ENCODE measurements at places on chromosomes 3 and 15. TPM values are rescaled to one million over a fixed set of nuclear protein-coding genes. Genes with fewer than 3 reads are reported as not detected.
A peak's percentile ranks its signal among the peaks of the same experiment; 100 is the strongest.

DNA sequence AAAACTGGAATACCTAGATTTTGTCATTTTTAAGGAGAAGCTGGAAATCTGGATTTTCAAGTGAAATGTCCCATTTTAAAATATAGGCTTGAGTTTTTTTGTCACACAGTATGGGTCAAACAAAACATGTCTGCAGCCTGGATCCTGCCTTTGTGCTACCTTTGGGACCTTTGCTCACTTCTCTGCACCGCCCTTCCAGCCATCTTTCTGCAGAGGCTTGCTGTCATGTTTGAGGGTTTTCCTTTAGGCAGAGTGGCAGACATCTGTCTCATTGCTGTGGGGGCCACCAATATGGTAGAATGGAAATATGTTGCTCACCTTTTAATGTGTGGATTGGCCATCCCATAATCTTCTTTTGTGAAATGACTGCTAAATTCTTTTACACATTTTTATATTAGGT, 136.3 kb downstream of the EEFSEC start:
- no peak for DNase-seq

GRCh38 chr3:161043336-161044035, 61.7 kb downstream of the B3GALNT1 start:
- DNase-seq, result no peak

GRCh38 chr15:33047077-33047476, 147.4 kb downstream of the FMN1 start:
- DNase-seq, result no peak

DNA sequence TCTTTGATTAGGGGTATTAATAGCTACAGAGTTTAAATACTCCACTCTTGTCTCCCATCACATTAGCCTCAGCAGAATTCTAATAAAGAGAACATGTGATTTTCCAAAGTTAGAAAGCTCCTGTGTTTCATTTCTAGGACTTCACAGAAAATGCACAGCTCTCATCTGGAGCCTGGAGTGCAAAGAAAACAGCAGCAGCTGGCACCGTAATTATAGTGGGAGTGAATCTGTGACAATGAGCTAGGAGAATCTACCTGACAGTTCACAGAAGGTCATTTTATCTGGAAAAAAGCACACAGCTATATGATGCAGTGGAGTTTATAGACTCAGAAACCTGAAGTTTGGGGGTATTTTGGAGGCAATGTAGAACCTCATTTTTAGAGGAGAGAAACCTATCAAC, 5.4 kb upstream of the TRIM59 start:
- no peak for DNase-seq

GRCh38 chr15:82858932-82859331, 49.5 kb downstream of the WHAMM start:
- no peak for DNase-seq

- DNase-seq, result no peak
These were observed 203.7 kb upstream of the UMPS start for GRCh38 chr3:124526601-124527000.

- DNase-seq, result no peak
These were observed 248.9 kb upstream of the WNT5A start for GRCh38 chr3:55735976-55736375.

GRCh38 chr3:142152384-142152783, 3.0 kb upstream of the TFDP2 start:
- DNase-seq, result no peak

DNA sequence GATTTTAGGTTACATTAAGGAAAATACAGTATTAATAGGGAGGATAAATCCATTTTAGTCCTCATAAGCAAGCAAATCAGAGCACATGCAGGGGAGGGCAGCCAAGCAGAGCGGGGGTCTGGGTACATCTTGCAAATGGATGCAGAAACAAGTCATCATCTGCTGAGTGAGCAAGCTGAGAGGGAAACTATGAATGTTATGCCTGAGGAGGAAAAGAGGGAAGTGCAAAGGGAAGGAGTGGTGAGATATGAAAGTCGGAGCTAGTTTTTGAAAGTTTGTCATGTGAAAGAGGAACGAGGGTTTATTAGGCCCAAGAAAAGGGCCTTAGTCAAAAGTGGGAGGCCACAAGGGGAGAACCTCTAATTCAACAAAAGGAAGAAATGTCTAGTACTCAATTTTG, 15.4 kb downstream of the PTX3 start:
- DNase-seq, result no peak

DNA sequence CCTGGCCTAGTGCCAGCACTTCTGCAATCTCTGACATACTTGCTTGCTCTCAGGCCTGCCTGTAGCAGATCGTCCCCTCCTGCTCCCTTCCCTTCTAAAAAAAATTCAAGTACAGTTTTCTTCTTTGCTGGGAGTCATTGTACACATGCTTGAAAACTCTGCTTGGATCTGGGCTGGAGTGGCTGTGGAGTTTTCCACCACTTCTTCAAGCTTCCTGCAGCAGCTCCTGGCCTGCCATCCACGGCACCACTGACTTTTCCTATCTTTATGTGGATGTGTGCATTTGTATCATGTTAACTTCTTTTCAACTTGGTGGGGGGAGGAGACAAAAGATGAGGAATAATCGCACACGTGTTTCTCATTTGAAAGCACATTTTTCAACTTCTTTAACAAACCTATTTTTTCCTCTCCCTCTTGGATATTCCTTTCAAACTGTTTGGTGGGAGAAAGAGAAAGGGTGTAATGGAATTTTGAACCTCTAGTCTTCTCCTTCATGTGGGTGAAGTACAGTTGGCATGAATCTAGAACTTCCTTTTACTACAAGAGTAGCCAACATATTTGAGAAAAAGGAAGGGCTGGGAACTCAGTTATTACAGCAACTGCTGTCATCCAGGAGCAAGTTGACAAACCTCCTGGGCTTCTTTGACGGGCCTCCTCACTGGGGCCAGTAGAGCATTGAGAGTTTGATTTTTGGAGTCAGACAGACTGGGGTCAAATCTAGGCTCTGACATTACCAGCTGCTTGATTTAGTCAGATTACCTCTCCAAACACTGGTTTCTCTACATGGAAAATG, 61.2 kb upstream of the LRTM1 start:
- peak; percentile 95 for DNase-seq

- no peak for DNase-seq
These were observed 8.2 kb downstream of the SLC6A6 start for GRCh38 chr3:14410503-14411165.

DNA sequence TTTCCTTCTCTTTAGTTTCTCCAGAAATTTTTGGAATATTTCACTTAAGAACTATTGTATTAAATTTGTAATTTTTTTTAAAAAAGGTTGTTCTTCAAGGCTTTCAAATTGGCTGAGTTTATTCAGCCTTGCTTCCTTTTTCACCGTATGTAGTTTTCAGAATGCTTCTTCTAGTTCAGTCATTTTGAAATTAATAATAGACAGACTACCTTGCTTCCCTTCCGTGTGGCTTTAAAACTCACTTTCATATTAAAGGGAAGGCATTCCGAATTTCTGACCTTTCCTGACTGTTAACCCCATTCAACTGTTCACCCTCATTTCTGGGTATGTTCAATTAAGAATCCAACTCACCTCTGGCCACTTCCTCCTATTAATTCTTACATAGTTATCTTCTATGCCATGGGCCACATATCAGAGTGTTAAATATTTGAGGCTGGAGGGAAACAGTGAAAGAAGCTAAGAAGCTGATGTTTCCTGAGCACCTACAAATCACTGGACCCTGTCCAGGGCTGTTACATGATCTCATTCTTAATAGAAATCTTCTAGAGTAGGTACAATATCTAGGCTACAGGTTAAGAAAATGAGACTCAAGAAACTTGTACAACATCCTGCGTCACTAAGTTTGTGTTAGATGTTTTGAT, 237.5 kb downstream of the P3H2 start:
- no peak for DNase-seq

DNA sequence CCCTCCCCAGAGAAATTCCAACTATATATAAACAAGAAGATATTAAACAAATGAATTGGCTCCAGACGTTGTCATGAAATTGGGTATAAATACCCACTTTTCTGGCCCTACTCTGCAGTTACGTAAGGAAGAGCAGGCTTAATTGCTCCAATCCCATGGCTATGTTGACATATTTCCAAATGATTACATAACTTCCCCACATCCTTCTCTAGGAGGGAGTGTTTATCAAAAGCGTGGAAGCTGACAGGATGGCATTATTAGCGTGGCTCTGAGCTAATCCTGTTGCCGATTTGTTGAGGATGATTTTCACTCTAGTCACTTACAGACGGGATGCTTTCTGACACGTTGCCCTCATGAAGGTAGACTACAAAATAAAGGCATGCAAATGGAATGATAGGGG, 347.5 kb upstream of the TMCO5A start:
- peak; percentile 68 for DNase-seq

- no peak for DNase-seq
These were observed 253.4 kb upstream of the LRRC3B start for GRCh38 chr3:26369133-26369532.

GRCh38 chr3:77939726-77940125, 899.8 kb downstream of the ROBO2 start:
- no peak for DNase-seq

GRCh38 chr15:28060005-28060404, 39.1 kb downstream of the OCA2 start:
- DNase-seq, result no peak

DNA sequence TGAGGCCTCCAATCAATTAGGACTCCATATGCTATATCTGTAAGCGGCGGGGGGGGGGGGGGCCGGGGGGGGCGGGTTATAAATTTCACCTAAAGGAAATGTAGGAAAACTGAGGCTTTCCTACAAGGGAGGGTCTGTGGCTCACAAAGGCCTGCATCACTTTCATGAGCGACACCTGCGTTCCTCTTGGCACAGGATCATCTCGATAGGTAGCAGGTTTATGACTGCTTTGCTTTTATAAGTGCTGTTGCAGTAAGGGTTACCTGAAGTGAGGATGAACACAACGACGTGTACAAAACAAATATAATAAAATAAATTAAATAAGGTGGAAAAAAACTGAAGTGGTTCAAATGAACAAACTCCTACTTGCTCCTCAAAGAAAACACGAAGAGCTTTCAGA, 194.3 kb downstream of the FOXP1 start:
- DNase-seq, result no peak

DNA sequence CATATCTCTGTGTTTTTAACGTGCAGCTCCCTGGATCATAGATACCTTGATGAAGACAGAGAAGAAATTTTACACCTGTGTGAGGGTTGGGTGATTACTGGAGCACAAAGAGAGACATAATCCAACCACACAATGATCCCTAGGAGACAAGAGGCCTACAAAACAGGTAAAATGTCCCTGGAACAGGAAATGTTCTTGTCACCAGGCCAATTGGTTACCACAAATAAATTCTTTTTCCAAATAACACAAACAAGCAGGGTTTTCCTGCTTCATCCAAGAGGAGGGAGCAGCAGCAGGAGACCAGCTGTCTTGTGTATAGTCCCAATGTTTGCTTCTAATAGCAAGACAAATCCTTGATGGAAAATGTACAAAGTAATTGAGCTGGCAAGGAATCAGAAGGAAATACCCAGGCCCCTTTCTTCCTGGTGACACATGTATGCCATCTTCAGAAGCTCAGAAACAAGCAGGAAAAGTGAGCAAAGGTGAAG, 1.4 kb downstream of the MGLL start:
- no peak for DNase-seq

DNA sequence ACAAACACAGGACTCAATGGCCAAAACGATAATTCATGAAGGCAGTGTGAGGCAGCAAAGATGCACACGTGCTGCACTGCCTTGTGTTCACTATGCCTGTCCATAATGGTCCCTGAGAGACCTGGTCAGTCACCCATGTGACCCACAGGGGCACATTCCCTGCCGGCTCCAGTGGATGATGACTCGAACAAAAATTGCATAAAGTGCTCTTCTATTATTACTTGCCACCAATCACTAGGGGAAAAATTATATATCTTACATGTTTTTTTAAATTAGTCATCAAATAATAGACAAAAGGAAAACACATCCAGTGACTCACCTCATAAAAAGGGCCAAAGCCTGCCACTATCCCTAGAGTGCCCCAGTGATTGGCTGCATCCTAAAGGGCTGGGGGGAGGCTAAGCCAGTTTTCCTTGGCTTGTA, 47.5 kb downstream of the UBP1 start:
- peak; percentile 72 for DNase-seq

GRCh38 chr3:64848822-64849221, 161.0 kb upstream of the ADAMTS9 start:
- DNase-seq, result peak; percentile 74

SHF gene
- 20.0 TPM for total RNA-seq

RLBP1 gene
- total RNA-seq, result not detected
